ENCODE measurements at places on chromosomes 6 and 20.

DNA sequence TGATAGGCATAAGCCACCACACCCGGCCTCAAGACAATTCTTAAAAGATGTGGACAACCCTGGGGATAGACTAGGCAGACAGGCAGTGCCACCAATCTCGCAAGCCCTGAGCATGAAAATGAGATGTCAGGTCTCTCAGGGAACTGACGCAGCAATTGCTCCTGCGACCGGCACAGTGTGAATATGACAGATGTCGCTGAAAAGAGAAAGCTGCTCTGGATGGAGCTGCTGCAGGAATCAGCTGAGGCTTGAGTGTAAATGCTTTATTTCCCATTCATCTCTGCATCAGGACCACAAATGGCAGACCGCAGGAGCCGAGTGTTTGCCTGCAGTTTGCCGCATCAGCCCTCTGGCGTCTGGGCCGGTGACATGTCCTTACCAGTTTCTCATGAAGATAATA, 68.4 kb downstream of the TFAP2C start:
- no peak for DNase-seq

GRCh38 chr20:2023151-2023550, 29.3 kb upstream of the PDYN start:
- no peak for DNase-seq

DNA sequence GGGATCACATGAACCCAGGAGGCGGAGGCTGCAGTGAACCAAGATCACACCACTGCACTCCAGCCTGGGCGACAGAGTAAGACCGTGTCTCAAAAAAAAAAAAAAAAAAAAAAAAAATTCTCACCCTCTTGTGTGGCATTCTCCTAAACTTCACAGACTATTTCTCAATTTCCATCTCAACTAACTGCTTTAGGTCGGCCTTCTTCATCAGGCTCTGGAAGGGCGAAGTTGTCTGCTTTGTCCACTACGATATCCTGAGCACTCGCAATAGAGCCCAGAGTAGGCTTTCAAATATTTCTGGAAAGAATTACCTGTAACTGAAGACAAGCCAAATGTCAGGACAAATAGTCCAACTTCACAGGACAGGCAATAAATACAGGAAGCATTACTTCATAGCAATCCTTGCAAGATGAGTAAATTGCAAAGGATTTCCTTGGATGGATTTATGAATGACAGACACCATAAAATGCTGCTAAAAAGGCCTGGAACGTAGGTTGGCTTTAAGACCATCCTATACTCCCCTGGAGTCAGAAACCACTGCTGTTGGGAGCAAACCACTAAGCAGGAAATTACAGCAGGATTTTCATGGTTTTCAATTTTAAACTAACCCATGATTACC, 116.3 kb upstream of the SLC2A12 start:
- no peak for DNase-seq

GRCh38 chr6:55058682-55059081, 115.6 kb upstream of the HCRTR2 start:
- no peak for DNase-seq

DNA sequence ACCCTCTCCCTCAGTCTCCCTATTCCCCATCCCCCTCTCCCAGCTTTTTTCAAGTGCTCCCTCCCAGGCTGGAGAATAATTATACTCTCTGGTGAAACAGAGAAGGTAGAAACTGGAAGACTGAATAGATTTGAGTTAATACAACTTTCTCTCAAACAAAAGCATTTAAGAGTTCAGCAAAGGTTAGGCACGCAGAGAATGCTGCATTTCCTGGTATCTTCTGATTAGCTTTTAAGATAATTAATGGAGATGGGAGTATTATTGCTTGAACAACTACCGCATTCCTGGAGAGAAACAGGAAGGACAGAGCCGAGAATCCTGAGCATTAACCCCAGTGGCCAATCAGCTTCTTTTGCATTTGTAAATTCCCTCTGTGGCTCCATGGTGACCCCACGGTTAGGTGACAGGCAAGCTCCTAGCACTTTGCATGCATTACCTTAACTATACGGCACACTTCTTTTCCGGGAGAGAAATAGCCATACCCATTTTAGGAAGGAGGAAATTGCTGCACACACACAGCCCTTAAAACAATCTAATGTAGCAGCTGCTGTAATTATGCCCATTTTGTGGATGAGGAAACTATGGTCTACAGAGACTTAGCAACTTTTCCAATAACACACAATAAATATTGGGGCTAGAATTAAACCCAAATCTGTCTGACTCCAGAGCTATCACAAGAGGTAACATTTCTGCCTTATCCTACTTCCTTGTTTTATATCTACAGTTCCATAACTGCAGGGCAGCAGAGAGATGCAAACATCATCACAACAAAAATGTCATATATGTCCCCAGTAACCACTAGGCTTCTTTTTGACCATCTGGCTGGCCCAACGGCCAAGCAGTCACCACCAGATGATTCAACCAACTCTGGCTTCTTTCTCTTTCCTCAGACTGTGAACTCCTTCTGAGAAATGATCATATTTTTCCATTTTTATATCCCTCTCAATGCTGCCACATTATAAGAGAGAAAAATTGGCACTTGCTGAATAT, 169.9 kb downstream of the CD24 start:
- no peak for DNase-seq

GRCh38 chr20:42957018-42957703, 232.5 kb downstream of the PTPRT start:
- DNase-seq, result no peak

GRCh38 chr20:6683021-6683977, 84.2 kb upstream of the BMP2 start:
- no peak for DNase-seq

DNA sequence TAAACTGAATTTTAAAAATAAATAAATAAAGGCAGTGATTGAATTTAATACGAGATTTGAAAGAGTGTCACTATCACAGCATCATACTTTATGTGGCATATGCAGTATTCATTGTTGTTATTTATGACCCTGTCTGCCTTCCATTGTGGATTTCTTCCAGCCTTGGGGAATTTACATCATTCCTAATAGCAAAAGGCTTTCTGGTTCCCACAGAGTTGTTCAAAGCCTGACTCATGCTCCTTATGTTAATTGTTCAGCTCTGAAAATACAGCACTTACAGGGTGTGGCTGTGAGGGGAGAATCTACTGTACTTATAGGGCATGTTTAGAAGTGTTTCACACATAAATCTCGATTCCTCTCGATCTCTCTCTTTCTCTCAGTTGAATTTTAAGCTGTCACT, 54.4 kb downstream of the JAG1 start:
- no peak for DNase-seq

- DNase-seq, result peak; percentile 61
Observed at GRCh38 chr6:125781314-125781868, 9.4 kb upstream of the NCOA7 start.

GRCh38 chr20:47805951-47806350, 20.7 kb upstream of the SULF2 start:
- no peak for DNase-seq

- no peak for DNase-seq
Observed at GRCh38 chr20:1784586-1784985, 110.6 kb upstream of the SIRPA start.

- DNase-seq, result no peak
Observed at GRCh38 chr6:167937948-167938911, 59.2 kb upstream of the KIF25 start.

DNA sequence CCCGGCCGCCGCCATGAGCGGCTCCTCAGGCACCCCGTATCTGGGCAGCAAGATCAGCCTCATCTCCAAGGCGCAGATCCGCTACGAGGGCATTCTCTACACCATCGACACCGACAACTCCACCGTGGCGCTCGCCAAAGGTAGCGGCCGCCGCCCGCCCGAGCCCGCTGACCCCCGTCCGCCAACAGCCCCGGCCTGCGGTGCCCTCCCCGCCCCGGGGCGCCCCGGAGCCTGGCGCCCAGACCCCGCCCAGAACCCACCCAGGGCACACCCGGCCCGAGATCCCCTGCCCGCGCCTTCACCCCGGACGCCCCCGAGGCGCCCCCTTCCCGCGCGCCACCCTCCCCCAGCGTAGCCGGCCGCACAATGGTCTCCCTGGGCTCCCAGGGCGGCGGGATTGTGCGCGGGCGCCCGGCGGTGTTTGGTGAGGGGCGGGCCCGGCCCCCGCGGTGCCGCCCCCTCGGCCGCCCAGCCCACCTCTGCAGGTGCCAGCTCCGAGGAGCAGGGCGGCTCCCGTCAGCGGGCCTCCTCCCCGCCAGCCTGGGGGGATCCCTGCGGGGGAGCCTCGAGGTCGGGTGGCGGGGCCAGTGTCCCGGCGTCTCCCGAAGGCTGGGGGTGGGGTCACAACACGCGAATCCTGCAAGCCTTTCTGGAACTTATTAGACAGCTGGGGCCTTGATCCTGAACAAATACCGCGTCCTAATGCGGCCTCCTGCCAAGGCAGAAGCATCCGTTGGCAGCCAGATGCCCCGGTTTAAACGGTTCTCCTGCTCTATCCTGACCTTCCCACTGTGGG, 577 bp downstream of the LSM14B start:
- DNase-seq, result no peak

DNA sequence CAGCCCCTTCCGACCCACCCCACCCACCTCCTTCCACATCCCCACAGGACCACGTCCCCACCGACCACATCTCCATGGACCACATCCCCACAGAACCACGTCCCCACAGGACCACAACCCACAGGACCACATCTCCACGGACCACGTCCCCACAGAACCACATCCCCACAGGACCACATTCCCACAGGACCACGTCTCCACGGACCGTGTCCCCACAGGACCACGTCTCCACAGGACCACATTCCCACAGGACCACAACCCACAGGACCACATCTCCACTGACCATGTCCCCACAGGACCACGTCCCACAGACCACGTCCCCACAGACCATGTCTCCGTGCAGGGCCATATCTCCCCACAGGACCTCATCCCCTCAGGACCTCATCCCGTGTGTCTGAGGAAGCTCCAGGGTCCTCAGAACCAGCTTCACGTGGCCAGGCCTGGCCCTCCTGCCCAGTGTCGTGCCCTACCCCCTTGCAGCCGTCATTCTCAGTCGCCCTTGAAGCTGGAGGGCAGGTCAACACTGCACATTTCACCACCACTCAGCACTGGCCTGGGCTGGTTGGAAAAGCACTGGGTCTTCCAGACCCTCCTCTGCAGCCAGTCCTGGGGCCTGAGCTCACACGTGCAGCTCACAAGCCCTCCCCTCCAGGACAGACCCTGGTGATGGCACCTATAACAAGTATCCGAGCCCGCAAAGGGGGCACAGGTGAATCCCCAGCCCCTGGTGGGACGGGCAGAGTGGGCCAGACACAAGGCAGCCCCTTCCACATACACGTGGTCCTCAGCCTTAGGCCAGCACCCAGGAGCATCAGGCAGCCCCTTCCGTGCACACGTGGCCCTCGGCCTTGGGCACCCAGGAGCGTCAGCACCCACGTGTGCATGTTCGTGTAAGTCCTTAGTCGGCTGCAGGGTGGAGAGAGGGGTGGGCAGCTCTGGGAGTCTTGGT, 3.9 kb downstream of the CHRNA4 start:
- DNase-seq, result no peak

GRCh38 chr20:36112112-36112511, 42.4 kb upstream of the EPB41L1 start:
- DNase-seq, result no peak

GRCh38 chr20:17430125-17430950, 100.8 kb downstream of the BFSP1 start:
- DNase-seq, result no peak

DNA sequence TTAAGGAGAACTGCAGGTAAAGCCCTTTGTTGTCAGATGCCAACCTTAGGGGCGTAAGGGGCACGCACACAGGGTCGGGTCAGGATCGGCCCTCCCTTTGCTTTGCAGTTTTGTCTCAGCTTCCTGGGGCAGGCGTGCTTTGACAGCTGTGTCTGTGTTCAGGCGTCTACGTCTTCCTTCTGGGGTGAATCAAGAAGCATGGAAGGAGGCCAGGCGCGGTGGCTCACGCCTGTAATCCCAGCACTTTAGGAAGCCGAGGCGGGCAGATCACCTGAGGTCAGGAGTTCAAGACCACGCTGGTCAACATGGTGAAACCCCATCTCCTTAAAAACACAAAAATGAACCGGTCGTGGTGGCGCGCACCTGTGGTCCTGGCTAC, 1.3 kb downstream of the ZGPAT start:
- no peak for DNase-seq

DNA sequence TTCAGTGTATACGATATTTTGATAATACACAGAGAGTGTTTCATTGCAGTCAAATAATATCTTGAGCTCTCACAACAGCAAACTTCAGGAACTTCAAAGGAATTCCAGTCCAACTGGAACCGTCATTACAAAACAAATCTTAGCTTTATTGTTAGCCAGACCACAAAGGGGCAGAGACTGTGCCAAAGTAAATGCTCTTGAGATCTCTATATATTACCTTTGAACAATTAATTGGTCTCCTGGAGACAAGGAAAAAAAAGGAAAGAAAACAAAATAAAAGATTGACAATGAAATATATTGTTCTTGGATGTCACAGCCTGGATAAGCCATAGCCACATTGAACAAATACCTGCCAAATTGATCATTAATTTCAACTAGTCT, 70.0 kb downstream of the FOXC1 start:
- no peak for DNase-seq
